Fibroblast of lung (primary cell): ENCODE measurements at places on chromosomes 7 and 10. TPM values are rescaled to one million over a fixed set of nuclear protein-coding genes. Genes with fewer than 3 reads are reported as not detected.

The ZNF467 gene
- total RNA-seq = 1.0 and 1.3 TPM in 2 replicates

GRCh38 chr10:78582540-78582939, 486.2 kb upstream of the ZMIZ1 start:
- H3K4me1 ChIP-seq = no peaks in the 10 kb centered on the region
- H3K27me3 ChIP-seq = peaks cover 6% of the 10 kb centered on the region
- H3K36me3 ChIP-seq = no peaks in the 10 kb centered on the region
- no peak overlapping the region for H3K4me3 ChIP-seq

The PAX4 gene
- not detected in 2 replicates for total RNA-seq

DNA sequence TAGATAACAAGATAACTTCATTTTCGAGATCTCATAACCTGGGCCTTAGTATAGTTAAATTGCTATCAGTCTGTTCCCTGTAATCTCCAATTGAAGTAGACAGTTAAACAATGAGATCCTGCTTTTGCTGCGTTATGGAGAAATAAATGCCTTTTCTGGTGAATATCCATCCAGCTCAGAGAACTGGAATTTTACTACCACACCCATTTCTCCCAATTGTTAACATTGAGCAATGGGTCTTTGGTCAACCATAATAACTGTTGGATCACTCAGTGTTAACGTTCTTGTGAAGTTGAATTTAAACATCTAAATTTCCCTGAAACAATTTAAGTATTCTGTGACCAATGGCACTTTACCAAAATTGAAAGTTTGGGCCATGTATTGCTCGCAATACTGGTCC, 3.0 kb downstream of the CALU start:
- H3K27me3 ChIP-seq = no peaks in the 10 kb centered on the region
- peak overlapping the region; percentile 99 for H3K4me3 ChIP-seq
- peak; percentile 91 for DNase-seq
- peaks cover 4% of the 10 kb centered on the region for H3K36me3 ChIP-seq

The SRI gene
- 75.1 and 76.3 TPM in 2 replicates for total RNA-seq

GRCh38 chr7:33646891-33647391, 258.4 kb upstream of the BMPER start:
- no peaks in the 10 kb centered on the region for H3K4me1 ChIP-seq
- H3K4me3 ChIP-seq = no peak overlapping the region
- H3K36me3 ChIP-seq = no peaks in the 10 kb centered on the region
- no peak overlapping the region for H3K27ac ChIP-seq

GRCh38 chr10:87635498-87636312, 24.0 kb upstream of the PAPSS2 start:
- no peaks in the 10 kb centered on the region for H3K36me3 ChIP-seq
- DNase-seq = peak; percentile 66
- H3K4me1 ChIP-seq = peaks cover 5% of the 10 kb centered on the region
- H3K27ac ChIP-seq = peak overlapping the region; percentile 14
- no peak overlapping the region for H3K4me3 ChIP-seq

GRCh38 chr10:116892907-116893685, 43.8 kb downstream of the ENO4 start:
- no peak overlapping the region for H3K27ac ChIP-seq
- H3K36me3 ChIP-seq = no peaks in the 10 kb centered on the region
- H3K4me1 ChIP-seq = peaks cover 5% of the 10 kb centered on the region

DNA sequence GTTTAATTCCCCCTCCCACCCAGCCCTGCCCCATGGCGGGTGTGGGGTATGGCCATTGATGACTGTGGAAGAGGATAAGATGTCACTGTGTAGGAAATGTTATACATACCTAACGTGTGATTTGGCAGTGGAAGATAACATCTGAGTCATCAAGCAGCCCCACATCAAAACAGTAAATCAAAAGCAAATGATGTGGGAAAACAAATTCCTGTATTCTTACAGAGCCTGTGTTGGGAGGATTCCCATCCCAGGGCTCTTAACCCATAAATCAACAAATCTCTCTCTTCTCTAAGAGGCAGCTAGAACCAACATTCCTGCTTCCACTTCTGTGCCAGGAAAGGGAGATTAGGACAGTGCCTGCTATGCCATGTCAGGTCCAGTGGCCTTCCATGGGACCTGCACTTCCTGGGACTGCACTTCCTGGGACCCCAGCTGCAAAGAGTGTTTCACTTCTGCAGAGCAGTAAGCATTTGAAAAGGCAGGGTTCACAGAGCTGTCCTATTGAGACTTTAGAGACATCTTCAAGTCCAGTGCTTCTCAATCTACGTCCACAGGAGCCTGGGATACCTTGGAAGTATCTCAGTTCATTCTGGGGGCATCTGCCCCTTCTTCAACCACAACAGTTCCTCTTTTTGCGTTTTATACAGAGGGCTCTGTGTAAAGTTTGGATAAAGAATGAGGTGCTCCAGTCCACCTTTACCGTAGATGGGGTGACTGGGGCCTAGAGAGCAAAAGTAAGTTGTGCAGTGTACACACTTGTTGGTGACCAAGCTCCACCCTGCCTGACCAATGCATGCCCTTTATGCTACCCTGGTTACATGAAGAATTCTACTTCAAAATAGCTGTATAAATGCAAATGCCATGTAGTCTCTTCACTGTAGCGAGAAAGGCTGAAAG, 45.7 kb downstream of the ATXN7L1 start:
- DNase-seq = peak; percentile 98
- no peaks in the 10 kb centered on the region for H3K36me3 ChIP-seq
- peaks cover 30% of the 10 kb centered on the region for H3K4me1 ChIP-seq
- no peaks in the 10 kb centered on the region for H3K27me3 ChIP-seq
- peak overlapping the region; percentile 90 for H3K27ac ChIP-seq
- no peak overlapping the region for H3K4me3 ChIP-seq

DNA sequence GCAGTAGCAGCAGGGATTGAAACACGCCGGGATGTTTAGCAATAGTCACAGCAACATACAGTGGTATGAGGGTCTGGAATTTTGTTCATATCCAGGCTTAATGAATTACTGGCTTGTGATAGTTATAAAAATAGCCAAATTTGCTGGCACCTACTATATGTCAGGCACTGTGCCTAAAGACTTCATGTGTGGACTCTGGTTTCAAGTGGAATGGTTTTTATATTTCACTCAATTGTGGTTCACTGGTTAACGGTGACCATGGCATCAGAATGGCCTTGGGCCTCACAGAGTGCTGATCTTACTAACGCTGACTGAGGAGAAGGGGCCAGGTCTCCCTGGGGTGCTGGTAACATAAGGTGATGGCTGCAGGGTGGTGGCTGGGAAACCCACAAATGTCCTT, 55.7 kb downstream of the CELF2 start:
- no peaks in the 10 kb centered on the region for H3K36me3 ChIP-seq
- H3K27me3 ChIP-seq = no peaks in the 10 kb centered on the region
- no peak overlapping the region for H3K4me3 ChIP-seq
- no peak overlapping the region for H3K27ac ChIP-seq

- DNase-seq = peak; percentile 25
- H3K27ac ChIP-seq = no peak overlapping the region
- no peaks in the 10 kb centered on the region for H3K36me3 ChIP-seq
- no peak overlapping the region for H3K4me3 ChIP-seq
- no peaks in the 10 kb centered on the region for H3K4me1 ChIP-seq
Observed at GRCh38 chr7:83934118-83934734, 260.4 kb downstream of the SEMA3A start.

DNA sequence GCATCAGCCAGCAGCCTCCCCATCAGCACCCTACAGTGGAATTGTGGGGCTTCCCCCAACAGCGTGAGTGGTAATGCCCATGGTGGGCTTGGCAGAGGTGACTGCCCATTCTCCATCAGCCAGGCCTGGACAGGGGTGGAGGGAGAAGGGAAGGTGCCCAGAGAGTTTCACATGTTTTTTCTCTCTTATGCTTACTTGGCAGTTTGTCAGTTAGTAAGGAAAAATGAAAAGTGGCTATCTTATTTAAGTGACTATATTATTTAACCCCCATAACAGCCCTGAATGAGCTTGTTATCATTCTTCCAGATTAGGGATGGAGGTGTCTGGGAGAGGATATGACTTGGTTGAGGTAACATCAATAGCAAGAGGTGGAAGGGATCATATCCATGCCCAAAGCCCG, 921.7 kb downstream of the GRID1 start:
- H3K4me3 ChIP-seq = no peak overlapping the region
- H3K27me3 ChIP-seq = no peaks in the 10 kb centered on the region
- no peak overlapping the region for H3K27ac ChIP-seq

- DNase-seq = no peak
- H3K27ac ChIP-seq = no peak overlapping the region
- no peaks in the 10 kb centered on the region for H3K36me3 ChIP-seq
- H3K27me3 ChIP-seq = no peaks in the 10 kb centered on the region
- H3K4me1 ChIP-seq = no peaks in the 10 kb centered on the region
- no peak overlapping the region for H3K4me3 ChIP-seq
Observed at GRCh38 chr7:75722373-75722772, 16.4 kb downstream of the HIP1 start.

- no peak overlapping the region for H3K4me3 ChIP-seq
- no peak for DNase-seq
- H3K4me1 ChIP-seq = no peaks in the 10 kb centered on the region
- no peaks in the 10 kb centered on the region for H3K36me3 ChIP-seq
- H3K27me3 ChIP-seq = no peaks in the 10 kb centered on the region
Observed at GRCh38 chr7:109616551-109617069, 1046.9 kb downstream of the DNAJB9 start.

- peak overlapping the region; percentile 94 for H3K4me3 ChIP-seq
- H3K4me1 ChIP-seq = peaks cover 2% of the 10 kb centered on the region
- H3K27ac ChIP-seq = peak overlapping the region; percentile 92
Observed at GRCh38 chr10:88991161-88991898, 732 bp downstream of the FAS start.

GRCh38 chr10:44723082-44723481, 188.1 kb upstream of the TMEM72 start:
- peaks cover 3% of the 10 kb centered on the region for H3K4me1 ChIP-seq
- H3K36me3 ChIP-seq = no peaks in the 10 kb centered on the region
- H3K27ac ChIP-seq = no peak overlapping the region
- no peak overlapping the region for H3K4me3 ChIP-seq
- H3K27me3 ChIP-seq = no peaks in the 10 kb centered on the region
- DNase-seq = no peak

DNA sequence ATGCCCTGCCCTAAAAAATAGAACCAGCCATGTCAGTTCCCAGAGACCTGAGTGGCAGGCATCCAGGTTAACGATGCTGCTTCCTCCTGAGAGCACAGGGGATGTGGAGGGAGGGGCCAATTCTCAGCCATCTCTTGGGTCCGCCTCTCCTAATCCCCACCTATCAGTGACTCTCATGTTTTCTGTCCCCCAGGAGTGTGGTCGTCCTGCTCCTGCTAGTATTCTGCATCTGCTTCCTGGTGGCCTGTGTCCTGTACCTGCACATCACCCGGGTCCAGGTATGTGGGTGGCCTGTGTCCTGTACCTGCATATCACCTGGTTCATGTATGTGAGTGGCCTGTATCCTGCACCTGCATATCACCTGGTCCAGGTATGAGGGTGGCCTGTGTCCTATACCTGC, 105.3 kb downstream of the ADCY1 start:
- H3K36me3 ChIP-seq = no peaks in the 10 kb centered on the region
- no peak for DNase-seq
- peaks cover 6% of the 10 kb centered on the region for H3K27me3 ChIP-seq
- H3K4me3 ChIP-seq = no peak overlapping the region

The VTI1A gene
- 21.6 and 30.9 TPM in 2 replicates for total RNA-seq

DNA sequence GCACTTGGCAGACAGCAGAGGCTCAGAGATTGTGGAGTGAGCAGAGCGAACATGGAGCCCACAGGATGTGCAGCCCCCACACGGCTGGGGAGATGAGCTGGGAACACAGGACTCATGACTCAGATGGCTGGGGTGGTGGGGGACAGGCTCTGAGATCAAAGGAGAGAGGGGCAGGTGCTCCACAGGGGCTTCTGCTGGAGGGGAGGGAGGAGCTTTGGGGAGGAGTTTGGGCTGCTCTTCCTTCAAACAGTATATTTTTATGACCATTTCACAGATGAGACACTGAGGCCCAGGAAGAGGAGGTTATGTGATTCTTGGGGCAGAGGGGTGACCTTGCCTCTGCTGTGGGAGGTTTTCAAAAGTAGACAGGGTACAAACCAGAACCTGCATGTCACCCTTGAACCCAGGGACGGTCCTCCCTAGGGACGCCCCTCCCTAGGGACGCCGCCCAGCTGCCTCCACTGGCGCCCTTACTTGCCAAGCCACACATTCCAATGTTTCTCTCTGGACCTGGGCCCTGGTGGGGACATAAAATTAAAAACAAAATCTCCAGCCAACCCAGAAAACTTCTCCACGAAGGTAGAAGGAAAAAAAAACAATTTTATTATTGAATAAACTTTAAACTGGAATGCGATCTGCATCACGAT, 981 bp upstream of the CRYGN start:
- H3K36me3 ChIP-seq = no peaks in the 10 kb centered on the region
- DNase-seq = no peak
- H3K27me3 ChIP-seq = no peaks in the 10 kb centered on the region
- H3K27ac ChIP-seq = no peak overlapping the region
- H3K4me1 ChIP-seq = peaks cover 5% of the 10 kb centered on the region

The MMP21 gene
- 0.17 and 0.26 TPM in 2 replicates for total RNA-seq

- peaks cover 11% of the 10 kb centered on the region for H3K36me3 ChIP-seq
- peak; percentile 86 for DNase-seq
Observed at GRCh38 chr10:80509403-80510161, 28.1 kb upstream of the SH2D4B start.

The GRID2IP gene
- total RNA-seq = not detected in 2 replicates

GRCh38 chr10:103917302-103918052, 507 bp downstream of the STN1 start:
- DNase-seq = peak; percentile 51
- H3K27me3 ChIP-seq = no peaks in the 10 kb centered on the region
- no peaks in the 10 kb centered on the region for H3K36me3 ChIP-seq
- H3K27ac ChIP-seq = peak overlapping the region; percentile 86
- H3K4me3 ChIP-seq = peak overlapping the region; percentile 83

The VPS41 gene
- 66.7 and 91.9 TPM in 2 replicates for total RNA-seq

GRCh38 chr10:106181501-106181900, 983.0 kb downstream of the SORCS1 start:
- H3K27me3 ChIP-seq = no peaks in the 10 kb centered on the region
- no peaks in the 10 kb centered on the region for H3K36me3 ChIP-seq
- H3K4me3 ChIP-seq = no peak overlapping the region
- H3K27ac ChIP-seq = no peak overlapping the region
- peak; percentile 8 for DNase-seq

GRCh38 chr7:138565071-138565450, 105.0 kb downstream of the TRIM24 start:
- no peaks in the 10 kb centered on the region for H3K4me1 ChIP-seq
- H3K4me3 ChIP-seq = no peak overlapping the region
- H3K27ac ChIP-seq = no peak overlapping the region
- H3K27me3 ChIP-seq = no peaks in the 10 kb centered on the region

GRCh38 chr10:18651324-18652007, at the start of gene NSUN6:
TSS of gene NSUN6 (minus strand) at chr10:18651587. CDS start at chr10:18651203, 384 bp downstream.
- H3K4me1 ChIP-seq = peaks cover 2% of the 10 kb centered on the region
- no peaks in the 10 kb centered on the region for H3K27me3 ChIP-seq
- H3K4me3 ChIP-seq = peak within 1 kb of the TSS; percentile 86

- H3K27ac ChIP-seq = no peak overlapping the region
- H3K4me1 ChIP-seq = no peaks in the 10 kb centered on the region
- H3K27me3 ChIP-seq = peaks cover 11% of the 10 kb centered on the region
- no peak for DNase-seq
- no peaks in the 10 kb centered on the region for H3K36me3 ChIP-seq
Observed at GRCh38 chr10:11015446-11015934, 2.2 kb upstream of the CELF2 start.

- DNase-seq = no peak
- H3K4me3 ChIP-seq = no peak overlapping the region
- H3K36me3 ChIP-seq = no peaks in the 10 kb centered on the region
- no peak overlapping the region for H3K27ac ChIP-seq
Observed at GRCh38 chr7:103811997-103812396, 177.5 kb downstream of the RELN start.
